ENCODE measurements at places on chromosomes 16 and 17.
A peak's percentile ranks its signal among the peaks of the same experiment; 100 is the strongest.

- DNase-seq, result no peak
Observed at GRCh38 chr17:49976163-49976827, 7.3 kb downstream of the DLX4 start.

- DNase-seq, result no peak
Observed at GRCh38 chr16:55505333-55506015, 3.4 kb upstream of the LPCAT2 start.

DNA sequence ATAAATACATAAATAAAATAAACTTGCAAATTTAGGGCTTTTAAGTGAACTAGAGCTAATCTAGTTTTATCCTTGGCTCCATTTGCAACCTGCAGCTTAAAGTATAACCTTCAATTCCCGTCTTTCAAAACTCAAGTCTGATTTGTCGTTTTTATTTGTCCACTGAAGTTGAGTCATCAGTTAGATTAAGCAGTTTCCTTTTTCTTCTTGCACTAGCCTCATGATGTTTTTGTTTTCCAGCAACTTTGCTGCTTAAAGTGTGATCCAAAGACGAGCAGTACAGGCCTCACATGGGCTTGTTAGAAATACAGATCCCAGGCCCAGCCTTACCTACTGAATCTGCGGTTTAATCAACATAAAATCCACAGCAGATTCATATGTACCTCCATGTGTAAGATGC lies 13.8 kb downstream of the ARSG start:
- no peak for DNase-seq

- no peak for DNase-seq
Observed at GRCh38 chr17:41967141-41967920, 736 bp downstream of the CNP start.

GRCh38 chr17:31067691-31068184 lies 27.0 kb upstream of the NF1 start:
- no peak for DNase-seq

- no peak for DNase-seq
Observed at GRCh38 chr17:50785946-50786570, 18.7 kb upstream of the ANKRD40CL start.

DNA sequence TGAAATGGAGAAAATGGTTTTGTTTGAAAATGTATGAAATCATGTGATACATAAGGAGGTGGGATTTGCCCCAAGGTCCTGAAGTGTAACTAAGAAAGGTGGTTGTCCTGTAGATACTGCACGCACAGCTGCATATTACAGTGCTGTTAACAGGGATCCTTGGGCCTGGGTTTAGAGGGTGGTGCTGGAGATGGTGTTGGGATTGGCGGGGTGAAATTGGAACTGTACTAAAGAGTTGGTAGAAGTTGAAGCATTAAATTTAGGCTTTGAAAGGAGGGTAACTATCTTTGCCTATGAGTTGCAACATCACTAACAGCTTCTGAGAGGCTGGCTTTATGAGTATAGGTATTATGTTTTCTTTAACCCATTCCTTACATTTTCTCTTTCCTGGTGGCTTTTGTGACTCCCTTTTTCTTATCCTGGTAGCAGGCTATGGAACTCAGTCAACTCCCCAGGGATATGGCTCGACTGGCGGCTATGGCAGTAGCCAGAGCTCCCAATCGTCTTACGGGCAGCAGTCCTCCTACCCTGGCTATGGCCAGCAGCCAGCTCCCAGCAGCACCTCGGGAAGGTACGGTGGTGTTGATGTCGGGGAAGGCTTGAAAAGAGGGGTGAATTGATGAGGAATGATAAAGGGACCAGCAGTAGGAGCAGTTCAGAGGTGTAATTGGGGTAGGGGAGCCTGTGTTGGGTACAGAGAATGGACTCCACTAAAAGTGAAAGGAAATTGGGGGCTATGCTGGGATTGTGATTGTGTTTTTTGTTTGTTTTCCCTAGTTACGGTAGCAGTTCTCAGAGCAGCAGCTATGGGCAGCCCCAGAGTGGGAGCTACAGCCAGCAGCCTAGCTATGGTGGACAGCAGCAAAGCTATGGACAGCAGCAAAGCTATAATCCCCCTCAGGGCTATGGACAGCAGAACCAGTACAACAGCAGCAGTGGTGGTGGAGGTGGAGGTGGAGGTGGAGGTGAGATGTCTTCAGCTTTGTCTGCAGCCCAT lies 3.8 kb downstream of the FUS start:
- no peak for DNase-seq

- DNase-seq, result no peak
Observed at GRCh38 chr17:10051112-10051511, 146.0 kb upstream of the RCVRN start.

GRCh38 chr16:78494674-78495073 lies 395.2 kb downstream of the WWOX start:
- DNase-seq, result no peak

GRCh38 chr17:19023209-19023999 lies 18.8 kb upstream of the FAM83G start:
- DNase-seq, result no peak

GRCh38 chr17:15124746-15125145 lies 140.4 kb downstream of the PMP22 start:
- no peak for DNase-seq

DNA sequence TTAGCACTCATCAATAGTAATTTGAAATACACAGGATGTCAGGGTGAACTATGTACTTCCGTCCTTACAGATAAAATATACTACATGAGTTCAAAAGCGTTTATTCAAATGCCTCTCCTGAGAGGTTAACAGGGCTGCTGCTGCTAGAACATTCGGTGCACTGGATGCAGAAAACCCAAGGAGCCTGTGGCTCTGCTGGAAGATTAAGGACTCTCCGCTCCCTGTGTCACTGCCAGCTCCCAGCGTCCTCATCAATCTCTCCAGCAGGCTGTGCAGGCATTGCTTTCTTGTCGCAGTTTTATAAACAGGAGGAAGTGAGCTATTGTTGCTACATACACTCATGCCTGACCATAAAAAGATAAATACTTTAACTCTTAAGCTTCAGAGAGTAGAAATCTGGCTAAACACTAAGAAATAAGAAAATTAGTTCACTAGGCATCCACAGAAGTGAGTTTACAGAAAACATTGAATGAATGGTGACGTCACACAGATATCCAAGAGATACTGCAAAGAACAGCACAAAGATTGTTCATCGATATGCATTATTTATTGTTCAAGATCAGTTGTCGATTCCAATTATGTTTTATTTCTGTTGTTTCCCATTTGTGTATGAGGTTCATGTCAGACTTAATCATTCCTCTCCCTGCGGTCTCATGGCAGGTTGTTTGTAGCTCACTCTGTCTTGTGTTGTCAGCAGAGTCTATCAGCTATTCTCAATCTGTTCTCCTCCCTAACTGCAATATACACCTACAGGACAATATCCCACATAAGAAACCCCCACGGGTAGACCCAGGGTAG lies 127.9 kb upstream of the MON1B start:
- no peak for DNase-seq

DNA sequence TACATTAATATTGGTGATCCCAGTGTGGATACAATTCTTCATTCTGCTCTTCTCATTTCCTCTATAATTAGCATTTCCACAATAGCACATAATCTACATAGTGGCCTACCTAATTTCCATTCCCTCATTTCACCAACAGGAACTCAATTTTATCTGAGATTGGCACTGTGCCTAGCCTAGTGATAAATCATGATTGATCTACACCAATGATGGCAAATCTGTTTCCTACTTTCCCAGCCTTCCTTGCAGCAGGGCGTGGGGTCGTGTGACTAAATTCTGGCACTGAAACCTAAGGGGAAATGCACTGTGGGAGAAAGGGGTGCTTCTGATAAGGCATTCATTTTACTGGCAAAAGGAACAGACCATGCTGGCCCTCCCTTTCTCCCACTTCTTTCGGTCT lies 66.6 kb upstream of the TOM1L1 start:
- no peak for DNase-seq

DNA sequence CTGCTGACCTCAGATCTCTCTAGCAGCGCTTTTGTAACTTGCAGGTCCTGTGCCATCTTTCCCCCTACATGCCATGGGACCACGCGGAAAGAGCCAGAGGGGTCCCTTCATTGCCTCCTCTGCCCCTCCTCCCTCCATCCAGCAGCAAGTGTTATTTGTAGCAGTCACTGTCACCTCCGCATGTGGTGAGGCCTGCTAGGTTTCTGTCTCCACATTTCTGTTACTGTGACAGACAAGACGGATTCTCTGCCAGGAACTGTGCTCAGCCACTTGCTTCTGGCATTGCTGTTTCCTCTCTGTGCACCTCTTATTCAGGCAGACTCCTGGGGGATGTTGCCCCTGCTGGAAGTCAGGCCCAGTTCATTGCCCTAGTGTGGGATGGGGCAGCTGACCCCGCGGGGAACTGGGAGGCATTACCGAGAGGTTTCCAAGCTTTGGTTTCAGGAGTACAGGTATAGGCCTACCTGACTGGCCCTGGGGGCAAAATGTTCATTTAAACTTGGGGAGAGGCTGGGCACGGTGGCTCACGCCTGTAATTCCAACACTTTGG lies 61.2 kb downstream of the RAB11FIP4 start:
- DNase-seq, result no peak

DNA sequence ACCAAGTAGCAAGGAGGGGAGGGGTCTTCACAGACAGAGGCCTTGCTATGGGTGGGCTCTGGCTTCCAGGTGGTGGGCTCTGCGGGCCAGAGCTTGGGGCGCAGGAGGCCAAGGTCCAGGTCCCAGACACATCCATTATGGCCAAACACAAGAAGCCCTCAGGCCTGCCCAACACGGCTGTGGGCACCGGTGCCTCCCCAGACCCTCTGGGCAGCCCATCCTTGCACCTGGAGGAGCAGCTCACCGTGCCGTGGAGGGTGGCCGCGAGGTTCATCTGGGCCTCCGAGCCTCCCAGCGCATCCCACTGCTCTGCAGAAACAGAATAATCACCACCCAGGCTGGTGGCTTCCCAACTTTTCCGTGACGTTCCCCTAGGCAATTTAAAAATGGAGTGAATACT lies 55.9 kb downstream of the TBC1D16 start:
- DNase-seq, result no peak

DNA sequence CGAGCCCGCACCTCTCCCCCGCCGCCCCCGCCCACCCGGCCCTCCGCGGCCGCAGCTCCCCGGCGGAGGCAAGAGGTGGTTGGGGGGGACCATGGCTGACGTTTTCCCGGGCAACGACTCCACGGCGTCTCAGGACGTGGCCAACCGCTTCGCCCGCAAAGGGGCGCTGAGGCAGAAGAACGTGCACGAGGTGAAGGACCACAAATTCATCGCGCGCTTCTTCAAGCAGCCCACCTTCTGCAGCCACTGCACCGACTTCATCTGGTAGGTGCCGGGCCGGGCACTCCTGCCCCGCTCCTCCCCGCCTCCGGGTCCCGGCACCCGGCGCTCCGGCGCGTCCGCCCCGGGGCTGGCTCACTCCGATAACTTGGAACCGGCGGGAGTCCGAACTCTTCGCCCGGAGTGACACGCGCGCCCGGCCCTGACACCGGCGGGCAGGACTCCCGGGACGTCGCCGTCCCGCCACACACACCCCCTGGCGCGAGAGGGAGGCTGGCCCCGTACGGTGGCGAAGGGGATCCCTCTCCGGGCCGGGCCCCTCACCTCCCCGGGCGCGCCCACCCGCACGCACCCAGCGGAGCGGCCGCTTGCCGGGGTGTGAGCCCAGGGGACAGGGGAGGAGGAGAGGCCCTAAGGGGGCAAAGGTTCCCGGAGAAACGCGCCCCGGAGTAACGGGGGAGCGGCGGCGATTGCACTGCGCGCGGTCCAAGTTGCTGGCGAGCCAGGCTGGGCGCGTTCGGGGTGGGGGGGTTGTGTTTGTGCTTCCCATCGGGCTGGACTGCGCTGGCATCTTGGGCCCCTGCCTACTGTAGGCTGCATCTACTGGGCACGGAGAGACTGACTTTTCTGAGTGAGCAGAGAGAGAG lies 581 bp downstream of the PRKCA start:
- DNase-seq, result peak; percentile 30

GRCh38 chr16:66360624-66361324 lies 5.7 kb upstream of the CDH5 start:
- DNase-seq, result no peak

DNA sequence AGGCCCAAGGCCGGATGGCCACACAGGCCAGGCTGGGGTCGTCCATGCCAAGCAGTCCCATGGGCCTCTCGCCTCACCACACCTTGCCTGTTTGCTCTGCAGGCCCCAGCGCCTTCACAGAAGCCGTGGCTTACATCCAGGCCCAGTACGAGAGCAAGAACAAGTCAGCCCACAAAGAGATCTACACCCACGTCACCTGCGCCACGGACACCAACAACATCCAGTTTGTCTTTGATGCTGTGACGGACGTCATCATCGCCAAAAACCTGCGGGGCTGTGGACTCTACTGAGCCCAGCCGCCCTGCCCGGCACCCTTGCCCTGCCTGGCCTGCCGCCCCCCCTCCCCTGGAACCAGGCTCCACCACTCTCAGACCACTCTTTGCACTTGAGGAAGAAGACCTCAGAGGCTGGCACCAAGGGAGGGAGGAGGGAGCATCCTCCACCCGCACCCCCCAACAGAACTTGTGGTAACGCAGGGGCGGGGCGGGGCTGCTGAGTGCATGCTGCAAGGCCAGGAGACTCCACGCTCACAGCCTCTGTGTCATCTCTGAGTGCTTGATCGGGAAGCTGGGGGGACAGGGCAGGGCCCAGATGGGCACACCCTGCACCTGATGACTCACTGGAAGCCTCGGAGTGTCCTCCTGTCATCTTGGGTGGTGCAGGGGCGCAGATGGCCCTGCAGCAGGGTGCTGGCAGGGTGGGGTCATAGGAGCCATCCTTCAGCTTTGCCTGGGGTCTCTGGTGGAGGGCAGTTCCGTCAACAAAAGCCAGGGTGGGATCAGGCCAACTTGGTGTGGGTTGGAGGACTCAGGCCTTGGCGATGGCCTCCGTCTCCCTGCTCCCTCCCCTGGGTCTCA lies 81.5 kb downstream of the AMFR start:
- no peak for DNase-seq

- no peak for DNase-seq
Observed at GRCh38 chr17:18037486-18037885, 1.5 kb downstream of the ATPAF2 start.

DNA sequence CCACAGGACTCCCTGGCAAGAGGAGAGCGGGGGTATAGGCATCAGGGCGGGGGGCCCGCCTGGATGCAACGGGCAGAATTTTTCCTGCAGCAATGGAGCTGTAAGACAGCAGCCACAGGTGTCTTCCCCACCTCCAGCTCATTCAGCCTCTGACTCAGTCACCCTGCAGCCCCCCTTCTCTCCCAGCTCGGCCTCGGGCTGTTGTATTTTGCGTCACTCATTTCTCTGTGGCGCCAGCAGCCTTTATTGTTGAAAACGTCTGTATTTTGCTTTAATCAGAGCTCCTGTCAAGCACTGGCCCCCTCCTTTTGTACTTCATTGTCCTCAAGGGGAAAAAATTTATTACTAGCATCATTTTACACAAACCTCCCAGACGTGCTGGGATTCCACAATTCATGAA lies 117.7 kb downstream of the WSCD1 start:
- no peak for DNase-seq

- DNase-seq, result no peak
Observed at GRCh38 chr16:86512301-86512859, 2.1 kb downstream of the FOXF1 start.

GRCh38 chr17:61408151-61409041 lies 8.8 kb downstream of the TBX2 start:
- no peak for DNase-seq

DNA sequence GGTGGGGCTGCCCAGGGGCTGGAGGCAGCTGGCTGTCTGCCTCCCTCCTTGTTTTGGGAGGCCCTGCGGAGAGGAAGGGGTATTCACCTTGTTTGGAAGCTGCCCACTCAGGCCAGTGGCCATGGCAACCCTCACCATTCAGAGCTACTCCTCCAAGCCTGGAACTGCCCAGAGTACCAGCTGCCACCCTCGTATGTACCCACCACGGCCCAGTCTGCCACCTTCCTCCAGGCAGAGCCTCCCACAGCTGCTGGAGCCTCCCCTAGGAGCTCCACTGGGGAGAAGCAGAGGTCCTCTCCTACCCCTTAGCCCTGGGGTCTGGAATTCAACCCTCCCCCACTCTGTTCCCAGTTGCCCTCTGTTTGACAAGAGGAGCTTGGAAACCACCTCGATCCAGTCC lies 90.7 kb downstream of the AXIN2 start:
- no peak for DNase-seq
